ENCODE measurements at places on chromosomes 7 and 10.

DNA sequence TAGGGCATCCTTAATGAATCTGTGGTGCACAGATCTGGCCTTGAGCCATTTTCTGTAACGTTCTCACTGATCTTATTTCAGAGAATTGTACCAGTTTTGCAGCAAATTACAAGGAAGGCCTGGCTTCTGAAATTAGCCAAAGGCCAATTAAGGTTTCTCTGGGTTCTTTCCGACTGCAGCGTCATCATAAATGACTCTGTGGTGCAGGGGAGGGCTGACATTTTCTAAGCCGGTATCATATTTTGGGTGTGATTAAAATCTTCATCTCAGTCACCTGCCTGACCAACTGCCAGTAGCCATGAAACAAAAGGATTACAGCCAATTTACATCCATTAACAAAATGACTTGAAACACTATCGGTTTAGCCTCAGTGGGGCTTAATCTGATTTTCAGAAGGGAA is 363.7 kb downstream of the ADRA2A start:
- no peak for DNase-seq

DNA sequence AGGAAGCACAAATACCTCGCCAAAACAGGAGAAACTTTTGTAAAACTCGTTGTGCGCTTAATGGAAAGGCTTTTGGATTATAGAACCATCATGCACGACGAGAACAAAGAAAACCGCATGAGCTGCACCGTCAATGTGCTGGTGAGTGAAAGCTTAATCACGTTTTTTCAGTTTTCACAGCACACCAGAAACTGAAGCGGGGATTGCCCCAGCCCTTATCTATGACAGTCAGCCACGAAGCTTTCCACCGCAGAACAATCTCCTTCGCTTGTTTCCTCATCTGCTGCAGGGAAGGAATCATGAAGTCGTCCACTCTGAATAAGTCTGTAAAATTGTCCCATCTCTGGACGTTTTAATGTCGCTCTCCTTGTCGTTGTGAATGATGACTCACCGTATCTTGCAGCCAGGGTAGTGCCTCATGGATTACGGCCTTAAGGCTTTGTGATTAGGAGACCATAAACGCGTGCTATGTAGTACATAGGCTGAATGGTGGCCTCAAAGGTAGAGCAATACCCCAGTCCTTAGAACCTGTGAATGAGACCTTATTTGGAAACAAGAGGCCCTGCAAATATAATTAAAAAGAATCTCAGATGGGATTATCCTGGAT is 174.9 kb upstream of the NPS start:
- no peak for DNase-seq

GRCh38 chr10:131398166-131398565 is 86.6 kb upstream of the TCERG1L start:
- DNase-seq = no peak

DNA sequence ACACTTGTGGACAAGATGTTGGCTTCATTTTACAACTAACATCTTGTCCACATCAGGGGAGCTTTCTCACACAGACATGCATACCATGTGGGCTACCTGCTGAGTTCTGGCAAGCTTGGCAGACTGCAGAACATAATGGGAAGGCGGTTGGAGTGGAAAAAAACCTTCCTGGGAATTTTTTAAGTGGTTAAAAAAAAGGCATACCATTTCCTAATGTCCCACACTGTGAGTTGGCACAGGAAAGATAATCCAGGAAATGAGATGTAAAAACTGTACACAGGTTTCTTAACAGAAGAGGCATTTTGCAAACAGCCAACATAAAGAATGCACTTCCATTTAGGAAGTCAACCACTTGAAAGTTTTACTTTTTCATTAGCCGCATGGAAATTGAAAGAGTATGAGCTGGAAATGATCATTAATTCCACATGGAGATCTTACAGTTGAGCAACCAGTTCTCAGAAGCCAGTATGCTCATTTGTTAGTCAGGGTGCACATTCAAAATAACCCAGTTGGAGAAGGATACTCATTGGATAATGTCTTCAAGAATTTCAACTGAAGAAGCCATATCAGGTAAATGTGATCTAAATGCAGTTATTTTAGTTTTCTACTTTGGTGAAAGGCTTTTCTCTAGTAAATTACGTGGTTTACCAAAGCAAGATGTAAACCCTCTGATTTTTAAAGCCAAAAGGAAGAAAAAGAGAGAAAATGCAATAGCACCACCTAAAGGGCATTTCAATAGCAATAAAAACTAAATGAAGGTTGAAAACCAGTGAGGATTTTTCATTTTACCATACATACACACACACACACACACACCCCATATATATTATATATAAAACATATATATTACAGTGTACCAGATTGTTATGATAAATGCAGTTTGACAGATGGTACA is 194.0 kb downstream of the TAX1BP1 start:
- peak; percentile 55 for DNase-seq

DNA sequence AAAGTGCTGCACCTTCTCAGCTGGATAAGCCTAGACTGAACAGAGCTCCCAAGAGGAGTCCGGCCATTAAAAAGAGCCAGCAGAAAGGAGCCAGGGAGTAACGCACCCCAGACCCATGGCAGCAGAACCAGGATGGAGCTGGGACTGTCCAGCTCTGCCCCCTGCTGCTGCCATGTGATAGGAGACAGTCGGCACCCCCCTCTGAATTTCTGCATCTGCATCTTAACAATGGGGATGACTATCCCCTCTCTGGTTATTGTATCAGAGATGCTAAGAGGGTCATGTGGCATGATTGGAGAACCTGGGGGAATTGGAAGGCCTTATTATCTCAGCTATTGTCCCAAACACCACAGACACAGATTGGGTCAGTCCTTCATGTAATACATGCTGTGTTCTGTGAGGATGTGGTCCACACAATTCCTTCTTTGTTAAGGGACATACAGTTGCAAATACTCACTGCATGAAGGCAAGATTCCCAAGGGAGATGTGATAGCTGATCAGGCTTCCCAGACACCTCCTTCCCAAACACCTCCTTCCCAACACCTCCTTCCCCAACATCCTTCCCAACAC is 29.3 kb downstream of the PLEKHS1 start:
- DNase-seq = no peak

- DNase-seq = no peak
Observed at GRCh38 chr7:29243910-29244655, 49.5 kb downstream of the CHN2 start.

GRCh38 chr7:90455163-90456030 is 14.0 kb upstream of the PTTG1IP2 start:
- peak; percentile 21 for DNase-seq

- no peak for DNase-seq
Observed at GRCh38 chr7:148919859-148920258, 35.8 kb upstream of the EZH2 start.

GRCh38 chr7:20283385-20283784 is 47.3 kb upstream of the ITGB8 start:
- no peak for DNase-seq

DNA sequence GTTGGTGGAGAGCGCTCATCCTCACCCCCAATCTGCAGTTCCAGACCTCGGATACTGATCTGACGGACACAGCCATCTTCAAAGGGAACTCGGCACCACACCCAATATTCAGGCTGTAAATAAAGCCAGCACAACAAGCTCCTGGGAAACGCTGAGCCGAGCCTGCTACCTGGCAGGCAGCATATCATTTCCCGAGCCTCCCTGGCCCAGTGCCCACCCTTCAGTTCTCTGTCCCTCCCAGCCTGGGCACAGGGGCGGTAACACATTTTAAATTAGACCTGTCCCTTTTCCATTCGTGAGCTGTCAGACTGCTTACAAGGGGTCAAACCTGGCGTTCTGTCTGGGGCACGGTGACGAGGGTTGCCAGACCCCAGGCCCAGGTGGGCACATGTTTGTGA is 250.5 kb downstream of the ARHGAP12 start:
- no peak for DNase-seq
